ENCODE measurements at places on chromosomes 11 and 22. TPM values are rescaled to one million over a fixed set of nuclear protein-coding genes. Genes with fewer than 3 reads are reported as not detected.

The PRR33 gene
- total RNA-seq: not detected

The TPH1 gene
- total RNA-seq: 0.52 TPM

The H19 gene
- total RNA-seq: 151 TPM

GRCh38 chr22:26172389-26172990, 3.2 kb downstream of the SEZ6L start:
- H3K36me3 ChIP-seq: no peaks in the 10 kb centered on the region
- H3K4me1 ChIP-seq: peaks cover 14% of the 10 kb centered on the region
- peak; percentile 60 for DNase-seq
- no peak overlapping the region for H3K4me3 ChIP-seq
- H3K27me3 ChIP-seq: peaks cover 19% of the 10 kb centered on the region
- H3K27ac ChIP-seq: no peak overlapping the region

GRCh38 chr11:131614631-131615030, 244.2 kb downstream of the NTM start:
- DNase-seq: no peak
- H3K4me1 ChIP-seq: no peaks in the 10 kb centered on the region
- H3K27me3 ChIP-seq: no peaks in the 10 kb centered on the region
- H3K27ac ChIP-seq: no peak overlapping the region
- H3K36me3 ChIP-seq: no peaks in the 10 kb centered on the region
- H3K4me3 ChIP-seq: no peak overlapping the region

- H3K4me1 ChIP-seq: no peaks in the 10 kb centered on the region
- no peak for DNase-seq
- no peak overlapping the region for H3K27ac ChIP-seq
Measured at GRCh38 chr22:19242699-19243098, 48.8 kb downstream of the CLTCL1 start.

DNA sequence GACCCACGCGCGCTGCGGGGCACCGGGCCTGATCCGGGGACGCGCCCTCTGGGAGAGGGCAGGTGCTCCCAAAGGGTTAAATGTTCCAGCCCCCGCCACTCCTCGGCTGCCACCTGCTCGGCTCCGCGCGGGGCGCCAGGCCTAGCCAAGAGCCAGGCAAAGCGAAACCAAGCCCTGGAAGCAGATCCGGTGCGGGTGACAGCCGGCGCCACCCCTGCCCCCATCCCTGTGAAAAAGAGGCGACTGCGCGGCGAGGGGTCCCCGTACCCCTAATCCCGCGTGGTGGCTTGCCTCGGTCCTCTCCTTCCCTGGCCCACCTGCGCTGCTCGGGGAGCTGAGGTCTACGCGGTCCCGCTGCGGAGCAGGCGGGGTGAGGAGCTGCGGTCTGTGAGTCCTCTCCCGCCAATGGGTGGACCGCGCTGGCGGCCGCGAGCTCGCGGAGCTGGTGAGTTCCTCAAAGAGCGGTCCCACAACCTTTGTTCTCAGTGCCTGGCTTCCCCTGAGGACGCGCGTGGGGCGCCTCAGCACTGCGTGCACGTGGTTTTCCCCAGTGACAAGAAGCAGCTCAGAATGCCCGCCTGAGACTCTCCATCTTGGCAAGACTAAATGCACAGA, at the start of gene ME3:
Gene ME3 (minus strand): TSS at position 610 of the 615 bp plus-strand sequence.
- peaks cover 47% of the 10 kb centered on the region for H3K4me1 ChIP-seq
- H3K27ac ChIP-seq: peak within 1 kb of the TSS; percentile 95
- peak within 1 kb of the TSS; percentile 21 for H3K4me3 ChIP-seq

DNA sequence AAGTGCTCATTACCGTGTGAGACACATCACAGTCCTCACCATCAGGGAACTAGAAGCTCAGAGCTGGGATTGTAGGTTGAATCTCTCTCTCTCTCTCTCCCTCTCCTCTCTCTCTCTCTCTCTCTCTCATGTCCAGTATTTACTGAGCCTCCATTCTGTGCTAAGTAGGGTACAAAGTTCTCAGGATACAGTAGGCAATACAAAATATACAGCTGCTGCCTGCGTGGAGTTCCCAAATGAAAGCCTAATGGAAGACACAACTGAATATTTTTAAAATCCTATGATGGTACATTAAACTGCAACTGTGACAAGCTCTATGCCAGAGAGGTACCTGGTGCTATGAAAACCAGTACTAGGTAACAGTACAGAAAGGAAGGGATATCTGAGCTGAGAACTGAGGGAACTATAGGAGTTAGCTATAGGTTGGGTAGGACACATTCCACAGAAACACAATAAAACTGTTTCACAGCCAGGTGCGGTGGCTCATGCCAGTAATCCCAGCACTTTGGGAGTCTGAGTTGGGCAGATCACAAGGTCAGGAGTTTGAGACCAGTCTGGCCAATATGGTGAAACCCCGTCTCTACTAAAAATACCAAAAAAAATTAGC, 9.6 kb upstream of the PRG2 start:
- H3K27ac ChIP-seq: no peak overlapping the region
- H3K27me3 ChIP-seq: no peaks in the 10 kb centered on the region
- no peak for DNase-seq
- no peak overlapping the region for H3K4me3 ChIP-seq
- no peaks in the 10 kb centered on the region for H3K4me1 ChIP-seq

DNA sequence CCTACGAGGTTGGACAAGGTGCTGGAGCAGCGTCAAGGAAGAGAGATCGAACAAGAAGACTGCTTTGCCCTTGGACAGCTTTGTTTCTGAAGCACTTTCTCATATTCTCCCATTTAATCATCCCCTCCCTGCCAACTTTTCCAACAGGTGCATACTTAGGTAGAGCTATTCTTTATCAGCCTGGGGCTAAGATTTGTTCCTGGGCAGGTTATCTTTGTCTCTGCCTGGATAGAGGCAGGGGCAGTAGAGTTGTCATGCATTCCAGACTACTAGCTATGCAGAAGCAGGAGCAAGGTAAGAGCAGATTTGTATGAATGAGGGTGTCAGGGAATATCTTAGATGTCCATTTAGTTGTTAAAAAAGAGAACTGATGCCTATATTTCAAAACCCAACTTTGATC, 82.3 kb downstream of the PTPRJ start:
- no peak overlapping the region for H3K4me3 ChIP-seq
- H3K27me3 ChIP-seq: no peaks in the 10 kb centered on the region
- H3K4me1 ChIP-seq: peaks cover 7% of the 10 kb centered on the region
- no peak for DNase-seq
- no peaks in the 10 kb centered on the region for H3K36me3 ChIP-seq
- H3K27ac ChIP-seq: peak overlapping the region; percentile 15

- no peaks in the 10 kb centered on the region for H3K27me3 ChIP-seq
- H3K36me3 ChIP-seq: no peaks in the 10 kb centered on the region
- H3K27ac ChIP-seq: no peak overlapping the region
- no peak for DNase-seq
- no peak overlapping the region for H3K4me3 ChIP-seq
Measured at GRCh38 chr22:28246397-28246796, 327.3 kb upstream of the PITPNB start.

DNA sequence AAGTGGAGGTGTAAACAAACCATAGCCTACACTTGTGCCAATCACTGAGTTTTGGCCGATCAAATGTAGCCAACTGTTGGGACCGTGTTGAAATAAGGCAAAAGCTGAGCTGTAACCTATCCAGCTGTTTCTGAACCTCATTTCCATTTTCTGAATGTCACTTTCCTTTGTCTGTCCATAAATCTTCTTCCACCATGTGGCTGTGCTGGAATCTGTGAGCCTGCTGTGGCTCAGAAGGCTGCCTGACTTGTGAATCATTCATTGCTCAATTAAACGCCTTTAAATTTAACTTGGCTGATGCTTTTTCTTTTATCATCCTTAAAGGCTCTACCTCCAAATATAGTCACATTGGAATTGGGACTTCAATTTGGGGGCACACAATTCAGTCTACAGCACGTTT, 203.1 kb upstream of the MPPED2 start:
- H3K27me3 ChIP-seq: no peaks in the 10 kb centered on the region
- H3K4me3 ChIP-seq: no peak overlapping the region
- H3K27ac ChIP-seq: no peak overlapping the region
- DNase-seq: no peak
- no peaks in the 10 kb centered on the region for H3K36me3 ChIP-seq

DNA sequence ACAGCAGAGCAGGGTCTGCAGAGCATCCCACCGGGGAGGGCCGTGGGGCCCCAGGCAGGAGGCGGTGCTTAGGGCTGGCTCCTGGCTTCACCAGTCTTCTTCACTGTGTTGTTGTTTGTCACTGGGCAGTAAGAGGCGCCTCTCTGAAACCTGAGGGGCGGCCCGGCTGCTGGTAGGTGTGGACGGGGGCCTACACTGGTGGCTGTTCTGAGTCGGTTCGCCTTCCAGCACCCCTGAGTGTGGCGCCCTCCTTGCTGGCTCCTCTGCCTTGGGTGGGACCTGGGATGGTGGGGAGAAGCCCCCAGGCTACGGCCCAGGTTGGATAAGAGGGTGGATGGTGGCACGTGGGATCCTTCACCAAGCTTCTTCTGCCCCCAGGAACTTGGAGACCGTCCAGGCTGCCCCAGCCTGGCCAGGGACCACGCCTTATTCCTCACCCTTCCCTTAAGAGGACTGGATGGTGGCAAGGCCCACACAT, 10.4 kb upstream of the GRAMD4 start:
- DNase-seq: no peak
- H3K36me3 ChIP-seq: no peaks in the 10 kb centered on the region
- peaks cover 11% of the 10 kb centered on the region for H3K4me1 ChIP-seq
- no peak overlapping the region for H3K4me3 ChIP-seq
- no peak overlapping the region for H3K27ac ChIP-seq
